ENCODE measurements at places on chromosomes 16 and 17.

- DNase-seq = no peak
These were observed 149.7 kb downstream of the SNX29 start for GRCh38 chr16:12126091-12126806.

DNA sequence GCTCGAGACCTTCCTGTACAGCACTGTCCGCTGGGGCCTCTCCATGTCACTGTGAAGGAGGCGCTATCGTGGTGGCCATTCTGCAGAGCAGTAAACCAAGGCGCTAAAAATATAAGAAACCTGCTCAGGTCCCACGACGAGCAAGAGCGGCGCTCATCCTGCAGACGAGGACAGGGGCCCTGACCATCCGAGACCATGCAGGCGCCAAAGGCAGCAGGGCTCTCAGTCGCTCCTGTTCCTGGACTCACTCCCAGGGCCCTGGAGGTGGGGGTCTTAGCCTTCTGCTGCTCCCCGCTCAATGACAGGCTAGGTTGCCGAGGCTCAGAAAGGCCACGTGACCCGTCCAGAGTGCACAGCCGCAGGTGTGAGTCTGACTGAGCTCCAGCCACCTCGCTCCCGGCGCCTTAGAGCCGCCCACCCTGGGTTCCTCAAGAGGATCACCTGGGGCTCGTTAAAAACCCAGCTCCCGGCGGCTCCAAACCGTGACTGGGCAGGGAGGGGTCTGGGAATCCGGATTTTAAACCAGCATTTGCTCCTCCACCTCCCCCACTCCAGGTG is 509 bp upstream of the ATP2C2 start:
- DNase-seq = peak; percentile 72

- DNase-seq = no peak
These were observed 136.0 kb upstream of the TNRC6C start for GRCh38 chr17:77822302-77823030.

- DNase-seq = peak; percentile 71
These were observed 84.9 kb downstream of the TBC1D16 start for GRCh38 chr17:79950751-79951150.

DNA sequence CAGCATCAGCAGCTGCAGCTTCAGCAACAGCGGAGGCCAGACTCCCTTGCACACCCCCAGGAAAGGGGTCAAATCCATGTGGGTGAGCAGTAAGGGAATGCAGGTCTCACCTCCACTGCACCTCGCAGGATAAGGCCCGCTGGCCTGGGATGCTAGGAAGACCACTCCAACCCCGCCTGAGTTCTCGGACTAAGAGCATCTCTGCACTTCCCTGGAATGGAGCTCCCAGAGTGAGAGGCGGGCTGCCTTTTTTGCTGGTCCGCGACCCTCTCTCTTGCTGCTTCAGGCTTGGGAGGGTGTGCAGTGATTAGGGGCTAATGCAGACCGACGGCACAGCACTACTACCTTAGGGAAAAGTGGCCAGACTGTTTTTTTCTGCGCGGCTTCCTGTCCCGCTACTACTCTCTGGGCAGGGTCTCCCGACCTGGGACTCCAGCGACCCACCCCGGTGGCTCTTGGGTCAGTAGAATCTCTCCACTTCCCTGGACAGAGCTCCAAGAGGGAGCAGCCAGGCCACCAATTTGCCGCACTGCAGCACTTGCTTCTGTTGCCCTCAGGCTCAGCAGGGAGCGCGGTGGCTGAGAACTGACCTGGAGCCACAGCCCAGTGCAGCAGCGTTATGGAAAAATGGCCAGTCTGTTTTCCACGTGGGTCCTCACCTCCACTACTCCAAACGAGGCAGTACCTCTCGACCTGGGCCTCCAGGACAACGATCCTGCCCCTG is 480.4 kb downstream of the CDH8 start:
- DNase-seq = peak; percentile 4

GRCh38 chr16:26772503-26772902 is 294.2 kb upstream of the C16orf82 start:
- DNase-seq = no peak

DNA sequence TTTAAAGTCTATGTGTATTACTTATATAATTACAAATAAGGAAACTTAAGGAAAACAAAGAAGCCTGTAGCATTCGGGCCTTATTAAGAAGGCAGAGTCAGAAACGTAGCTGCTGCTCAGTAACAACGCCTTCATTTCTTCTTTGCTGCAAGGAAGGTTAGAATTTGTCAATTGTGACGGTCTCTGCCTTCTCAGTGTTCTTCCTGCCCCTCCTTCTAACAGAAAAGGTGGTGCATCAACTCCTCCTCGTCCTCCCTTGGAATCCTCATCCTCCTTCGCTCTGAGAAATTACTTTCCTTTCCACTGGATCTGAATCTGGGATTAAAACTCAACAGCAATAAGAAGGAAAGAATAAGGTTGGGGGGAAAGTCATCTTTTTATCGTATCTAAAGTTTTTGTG is 63.0 kb downstream of the VPS53 start:
- DNase-seq = no peak

- DNase-seq = no peak
These were observed 23.7 kb downstream of the CASKIN2 start for GRCh38 chr17:75491680-75492079.

DNA sequence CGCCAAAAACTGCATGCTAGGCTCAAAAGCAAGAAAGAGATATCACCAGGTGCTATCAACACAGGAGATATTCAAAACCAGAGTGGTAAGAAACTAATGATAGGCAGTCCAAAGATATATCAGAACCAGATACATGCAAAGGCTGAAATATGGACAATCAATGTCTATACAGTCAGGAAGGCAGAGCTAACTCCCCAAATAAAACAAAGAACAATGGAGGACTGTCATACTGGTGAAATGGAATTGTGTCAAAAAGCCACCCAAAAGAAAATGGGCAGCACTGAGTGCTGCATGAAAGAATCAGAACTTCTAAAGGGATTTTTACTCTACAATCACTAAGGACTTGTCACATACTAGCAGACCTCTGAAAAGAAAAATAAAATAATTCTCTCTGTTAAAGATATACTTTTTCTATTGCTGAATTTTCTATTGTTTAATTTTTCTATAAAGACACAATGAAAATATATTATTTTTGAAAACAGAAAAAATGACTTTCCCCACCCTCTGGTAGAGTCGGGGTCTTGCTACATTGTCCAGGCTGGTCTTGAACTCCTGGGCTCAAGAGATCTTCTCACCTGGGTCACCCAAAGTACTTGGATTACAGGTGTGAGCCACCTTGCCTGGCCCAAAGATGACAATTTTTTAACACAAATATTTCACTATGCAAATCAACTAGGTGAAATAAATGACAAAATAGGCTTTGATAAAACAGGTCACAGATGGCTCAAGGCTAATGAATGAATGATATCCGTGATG is 98.2 kb downstream of the USP32 start:
- no peak for DNase-seq

DNA sequence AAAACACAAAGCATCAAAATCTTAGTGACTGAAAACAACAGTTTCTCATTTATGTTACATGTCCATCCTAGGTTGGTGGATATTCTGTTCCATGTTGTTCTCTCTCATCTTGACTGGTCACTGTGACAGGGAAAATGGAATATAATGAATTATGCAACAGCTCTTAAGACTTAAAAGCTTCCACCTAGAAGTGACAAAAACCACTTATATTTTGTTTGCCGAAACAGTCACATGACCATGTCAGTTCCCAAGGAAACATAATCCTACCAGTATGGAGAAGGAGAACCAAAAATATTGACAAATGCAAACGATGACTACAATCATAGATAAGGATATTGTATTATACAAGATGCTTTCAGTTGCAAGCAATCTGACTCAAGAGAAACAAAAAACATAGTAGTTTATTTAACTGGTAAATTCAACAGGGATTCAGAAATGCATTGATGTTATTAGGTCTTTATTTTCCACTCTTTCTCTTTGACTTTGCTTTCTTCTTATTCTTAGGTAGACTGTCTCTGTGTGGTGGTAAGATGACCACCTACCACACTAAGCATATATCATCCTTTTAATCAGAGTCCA is 103.8 kb downstream of the SSH2 start:
- no peak for DNase-seq

DNA sequence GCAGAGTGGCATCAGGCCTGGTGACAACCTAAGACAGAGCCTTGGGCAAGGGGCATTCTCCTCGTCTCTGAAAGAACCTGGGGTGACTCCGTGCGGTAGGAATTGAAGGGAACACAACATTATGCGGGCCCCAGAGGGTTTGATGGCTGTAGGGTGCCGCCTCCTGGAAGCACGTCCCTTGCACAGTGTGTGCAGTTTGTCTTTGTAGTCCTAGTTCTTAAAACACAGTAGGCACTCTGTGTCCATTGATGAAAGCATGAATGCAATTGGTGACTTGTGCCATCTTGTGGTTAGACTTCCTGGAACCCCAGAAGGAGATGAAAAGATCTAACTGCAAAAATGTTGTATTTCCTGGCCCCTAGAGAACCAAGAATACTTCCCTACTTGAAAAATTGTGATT is 279.8 kb downstream of the UTP18 start:
- DNase-seq = peak; percentile 5

DNA sequence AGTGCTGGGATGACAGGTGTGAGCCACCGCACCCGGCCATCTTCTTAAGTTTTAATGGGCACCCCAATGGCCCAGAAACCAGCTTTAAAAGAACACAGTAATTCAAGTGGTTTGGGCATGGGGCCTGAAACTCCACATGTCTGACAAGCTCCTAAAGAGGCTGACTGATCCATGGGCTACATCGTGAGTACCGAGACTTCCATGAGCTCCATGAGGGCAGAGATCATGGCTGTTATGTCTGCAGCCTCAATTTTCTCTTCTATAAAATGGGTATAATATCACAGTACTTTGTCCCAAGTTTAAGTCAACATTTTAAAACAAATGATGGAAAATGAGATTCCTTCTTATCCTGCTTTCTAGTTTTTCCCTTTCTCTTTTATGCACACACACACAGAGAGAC is 397.6 kb upstream of the MAF start:
- no peak for DNase-seq

DNA sequence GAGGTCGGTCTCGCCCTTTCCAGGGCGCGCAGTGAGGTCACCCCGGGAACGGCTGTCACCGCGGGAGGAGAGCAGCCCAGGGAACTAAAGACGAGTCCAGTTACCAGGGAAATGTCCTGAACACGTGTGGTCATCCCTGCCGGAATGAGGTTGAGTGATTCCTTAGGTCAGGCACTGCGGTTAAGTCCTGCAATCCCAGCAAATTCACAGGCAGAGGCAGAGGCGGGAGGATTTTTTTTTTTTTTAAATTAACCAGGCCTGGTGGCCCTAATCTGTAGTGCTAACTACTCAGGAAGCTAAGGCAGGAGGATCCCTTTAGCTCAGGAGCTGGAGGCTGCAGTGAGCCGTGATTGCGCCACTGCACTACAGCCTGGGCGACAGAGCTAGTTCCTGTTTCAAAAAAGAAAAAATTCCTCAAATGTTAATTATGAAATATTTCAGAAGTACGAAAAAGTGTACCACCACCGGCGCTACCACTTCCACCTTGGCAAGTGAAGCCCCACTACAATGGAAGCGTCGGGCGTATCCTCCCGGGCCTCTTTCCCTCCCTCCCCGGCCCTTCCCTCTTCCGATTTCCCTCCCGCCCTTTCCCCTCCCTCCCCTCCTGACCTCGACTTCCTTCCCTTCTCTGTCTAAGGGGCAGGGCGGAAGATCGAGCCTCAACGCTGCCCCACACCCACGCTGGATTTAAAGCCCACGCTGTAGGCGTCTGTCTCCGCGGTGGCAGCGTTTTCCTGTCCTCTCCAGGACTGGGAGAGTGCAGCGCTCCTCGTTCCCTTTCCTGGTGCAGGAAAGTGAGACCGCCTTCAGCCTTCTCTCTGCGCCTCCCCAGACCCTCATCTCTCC is 27.3 kb downstream of the SLFN11 start:
- peak; percentile 72 for DNase-seq

DNA sequence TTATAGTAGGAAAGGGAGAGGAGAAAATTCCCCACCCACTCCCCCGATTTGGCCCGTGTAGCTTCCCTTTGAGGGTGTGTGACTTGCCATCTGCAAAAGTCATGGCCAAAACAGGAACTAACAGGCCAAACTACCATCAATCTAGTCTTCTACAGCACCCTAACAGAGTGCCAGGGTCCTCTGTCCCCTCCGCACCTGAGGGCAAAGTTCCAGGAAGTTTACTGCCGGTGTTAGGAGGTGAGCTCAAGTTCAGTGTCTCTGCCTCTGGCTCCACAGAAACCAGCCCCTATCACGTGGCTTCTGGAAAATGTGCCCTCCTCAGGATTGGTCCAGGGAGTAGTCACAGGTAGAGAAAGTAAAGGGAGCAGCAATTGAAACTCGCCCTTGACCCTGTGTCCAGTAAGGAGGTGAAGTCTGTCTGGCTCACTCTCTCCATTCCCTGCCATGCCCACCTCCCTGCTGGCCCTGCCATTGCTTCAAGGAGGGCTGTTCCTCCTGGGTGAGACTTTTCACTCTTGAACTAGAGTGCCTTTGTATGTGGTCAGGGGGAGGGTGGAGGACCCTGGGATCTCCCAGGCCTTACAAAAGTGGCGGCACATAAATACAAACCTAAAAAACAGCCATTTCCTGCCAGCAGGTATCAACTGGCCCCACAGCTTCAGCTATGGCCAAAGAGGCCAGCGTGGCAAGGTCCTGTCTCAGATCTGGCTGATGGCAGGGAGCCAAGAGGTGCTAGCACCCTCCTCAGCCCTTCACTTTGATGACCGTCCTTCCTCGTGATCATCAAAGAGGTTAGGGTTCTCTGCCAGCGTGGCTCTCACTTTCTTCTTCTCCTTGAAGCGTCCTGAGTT is 5.3 kb downstream of the PRR15L start:
- no peak for DNase-seq

All from GM23338 (cell line).